ENCODE measurements at places on chromosomes 4 and X.

GRCh38 chrX:14718403-14718802, 154.5 kb downstream of the FANCB start:
- no peak for DNase-seq

DNA sequence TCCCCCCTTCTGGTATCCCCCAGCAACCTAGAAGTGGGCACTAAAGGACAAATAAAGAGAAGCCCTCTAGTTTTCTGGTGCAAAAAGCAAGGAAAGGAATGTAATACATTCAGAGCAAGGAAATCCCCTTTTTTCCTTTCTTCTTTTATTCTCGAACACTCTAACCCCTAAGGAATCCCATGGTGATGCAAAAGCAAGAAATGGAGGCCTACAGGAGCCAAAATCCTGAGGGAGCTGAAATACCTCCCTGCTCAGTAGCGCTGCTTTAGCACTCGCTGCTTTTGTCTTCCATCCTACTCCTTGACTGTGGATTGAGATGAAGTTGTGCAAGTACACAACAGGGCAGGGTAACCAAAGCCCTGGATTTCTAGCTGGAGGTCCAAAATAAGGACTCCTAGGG, 251.0 kb downstream of the PRDM5 start:
- DNase-seq, result no peak

GRCh38 chr4:88981556-88981955, 75.4 kb downstream of the FAM13A start:
- DNase-seq, result no peak

GRCh38 chr4:4541040-4541631, 712 bp downstream of the STX18 start:
- peak; percentile 35 for DNase-seq

GRCh38 chr4:41887821-41888686, 47.2 kb upstream of the TMEM33 start:
- DNase-seq, result no peak
